Stimulated activated CD8-positive, alpha-beta memory T cell treated with anti-CD3 and anti-CD28 coated beads, Interleukin-7, amount 100 ng/mL, for 1 hour (primary cell): ENCODE measurements at places on chromosomes 11 and 22.
A peak's percentile ranks its signal among the peaks of the same experiment; 100 is the strongest.

DNA sequence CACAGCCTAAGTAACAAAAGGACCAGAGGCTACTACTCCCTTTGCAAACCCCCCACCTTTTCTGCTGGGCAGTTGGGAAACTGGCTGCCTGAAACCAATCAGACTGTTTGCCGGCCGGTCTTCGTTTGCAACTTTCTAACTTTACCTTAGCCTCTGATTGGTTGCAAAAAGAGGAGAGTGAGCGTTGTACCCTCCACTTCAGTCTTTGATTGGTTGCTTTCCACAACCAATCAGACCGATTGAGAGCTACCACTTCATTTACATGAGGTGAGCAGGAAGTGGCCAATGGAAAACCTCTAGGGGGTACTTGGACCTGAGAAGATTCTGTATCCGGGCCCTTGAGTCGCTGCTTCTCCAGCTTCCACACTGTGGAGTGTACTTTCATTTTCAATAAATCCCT is 18.8 kb upstream of the CLNS1A start:
- DNase-seq = no peak

- DNase-seq = peak; percentile 79
These were observed 678 bp upstream of the ZFP91 start for GRCh38 chr11:58578136-58578634.

DNA sequence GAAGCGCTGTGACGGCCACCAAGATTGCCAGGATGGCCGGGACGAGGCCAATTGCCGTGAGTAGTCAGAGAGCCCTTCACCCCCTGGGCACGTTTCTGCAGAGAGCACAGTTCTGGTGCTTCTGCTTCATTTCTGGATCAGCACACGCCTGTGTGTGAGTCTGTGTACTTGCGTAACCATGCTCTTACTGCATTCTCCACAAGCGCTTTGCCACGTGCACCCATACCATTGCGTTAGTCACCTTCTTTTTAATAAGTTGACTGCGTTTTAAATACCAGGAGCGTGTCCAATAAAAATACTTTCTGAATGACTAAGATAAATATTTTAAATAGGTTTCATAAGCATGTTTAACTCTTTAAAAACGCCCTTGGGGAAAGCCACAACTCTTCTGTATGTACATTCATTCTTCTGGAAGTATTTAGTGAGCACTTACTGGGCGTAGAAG is 143.0 kb upstream of the SORL1-AS1 start:
- no peak for DNase-seq

GRCh38 chr11:6889835-6890234 is 2.5 kb downstream of the OR2D2 start:
- no peak for DNase-seq

- no peak for DNase-seq
These were observed 10.8 kb upstream of the CLDN5 start for GRCh38 chr22:19535001-19535400.

DNA sequence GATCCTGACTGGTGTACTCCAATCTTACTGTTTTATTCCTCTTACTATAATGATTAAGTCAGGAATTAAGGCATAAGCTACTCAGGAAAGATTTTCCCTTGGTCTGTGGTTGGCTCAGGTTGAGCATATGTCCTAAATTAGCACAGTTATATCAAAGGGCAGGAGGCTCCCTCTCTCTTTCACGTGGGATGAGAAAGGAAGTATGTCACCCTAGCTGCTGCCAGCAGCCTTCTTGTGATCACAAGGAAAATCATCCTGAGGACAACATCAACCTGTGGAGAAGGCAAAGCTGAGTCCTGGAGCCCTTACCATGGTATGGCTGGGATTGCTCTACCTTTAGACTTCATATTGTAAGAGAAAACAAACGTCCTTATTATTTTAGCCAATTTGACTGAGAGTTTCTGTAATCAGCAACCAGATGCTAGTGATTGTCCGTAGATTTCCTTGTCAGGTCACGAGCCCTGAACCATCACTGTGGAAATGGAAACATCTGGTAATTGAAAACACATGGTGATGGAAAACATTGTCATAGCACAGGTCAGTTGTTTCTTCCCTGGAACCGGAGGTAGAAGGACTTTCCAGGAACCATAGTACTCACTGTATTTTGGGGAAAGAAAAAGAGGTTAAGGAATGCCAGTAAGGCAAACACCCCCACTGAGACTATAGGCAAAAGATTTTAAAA is 40.6 kb upstream of the DEUP1 start:
- DNase-seq = no peak

DNA sequence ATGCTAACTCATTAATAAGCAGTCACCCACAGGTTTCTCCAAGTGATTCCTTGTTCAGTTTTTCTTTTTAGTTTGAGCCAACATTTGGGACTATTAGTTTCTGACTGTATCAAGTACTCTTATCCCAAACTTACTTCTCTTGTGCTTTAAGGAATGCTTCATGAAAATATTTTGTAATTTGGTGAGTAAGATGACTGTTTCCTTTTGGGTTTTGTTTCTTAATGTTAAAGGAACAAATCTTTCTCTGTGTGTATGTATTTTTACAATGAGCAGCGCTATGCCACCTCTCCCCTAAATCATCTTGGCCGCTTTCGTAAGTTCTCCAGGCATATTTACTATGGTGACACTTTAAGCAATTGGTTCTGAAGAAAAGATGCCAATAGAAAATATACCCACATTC is 72.4 kb downstream of the LDLRAD3 start:
- DNase-seq = no peak
